Jurkat, Clone E6-1 (cell line): ENCODE measurements at places on chromosomes 5 and 9.

- peak; percentile 70 for DNase-seq
Measured at GRCh38 chr5:141412854-141413539, at the start of gene PCDHGA10. Gene PCDHGA10 (plus strand): TSS chr5:141412987. CDS start chr5:141413176, 189 bp downstream.

GRCh38 chr5:91219803-91220371, 163.2 kb downstream of the ARRDC3 start:
- peak; percentile 41 for DNase-seq

DNA sequence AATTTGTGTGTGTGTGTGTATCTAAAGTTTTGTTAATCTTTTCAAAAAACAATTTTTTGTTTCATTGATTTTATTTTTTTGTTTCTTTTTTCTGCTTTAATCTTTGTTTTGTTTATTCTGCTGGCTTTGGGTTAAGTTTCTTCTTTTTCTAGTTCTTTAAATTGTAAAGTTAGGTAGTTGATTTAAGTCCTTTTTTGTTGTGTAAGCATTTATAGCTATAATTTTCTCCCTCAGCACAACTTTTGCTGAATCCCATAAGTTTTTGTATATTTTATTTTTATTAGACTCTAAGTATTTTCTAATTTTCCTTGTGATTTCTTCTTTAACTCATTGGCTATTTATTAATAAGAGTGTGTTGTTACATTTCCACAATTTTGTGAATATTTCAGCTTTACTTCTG, 34.9 kb downstream of the GABRA6 start:
- DNase-seq: no peak

DNA sequence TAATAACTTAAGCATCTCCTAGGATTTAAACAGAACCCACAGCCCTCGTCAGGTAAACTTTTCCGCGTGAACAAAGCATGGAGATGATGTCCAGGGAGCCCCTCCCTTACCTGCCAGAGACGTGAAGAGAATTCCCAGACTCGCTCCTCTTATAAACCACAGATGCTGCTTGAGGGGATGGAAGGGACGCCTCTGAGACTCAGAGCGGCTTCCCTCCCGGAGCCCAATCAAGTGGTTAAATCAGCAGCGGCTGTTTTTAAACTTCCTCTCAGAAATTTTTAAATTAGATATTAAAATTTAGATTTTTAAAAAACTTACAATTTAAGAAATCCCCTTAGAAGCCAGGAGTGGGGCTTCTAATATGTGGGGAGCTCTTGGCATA, 71.8 kb downstream of the RAPGEF1 start:
- DNase-seq: no peak

- DNase-seq: peak; percentile 47
Measured at GRCh38 chr9:385818-386398, 171.2 kb downstream of the DOCK8 start.

DNA sequence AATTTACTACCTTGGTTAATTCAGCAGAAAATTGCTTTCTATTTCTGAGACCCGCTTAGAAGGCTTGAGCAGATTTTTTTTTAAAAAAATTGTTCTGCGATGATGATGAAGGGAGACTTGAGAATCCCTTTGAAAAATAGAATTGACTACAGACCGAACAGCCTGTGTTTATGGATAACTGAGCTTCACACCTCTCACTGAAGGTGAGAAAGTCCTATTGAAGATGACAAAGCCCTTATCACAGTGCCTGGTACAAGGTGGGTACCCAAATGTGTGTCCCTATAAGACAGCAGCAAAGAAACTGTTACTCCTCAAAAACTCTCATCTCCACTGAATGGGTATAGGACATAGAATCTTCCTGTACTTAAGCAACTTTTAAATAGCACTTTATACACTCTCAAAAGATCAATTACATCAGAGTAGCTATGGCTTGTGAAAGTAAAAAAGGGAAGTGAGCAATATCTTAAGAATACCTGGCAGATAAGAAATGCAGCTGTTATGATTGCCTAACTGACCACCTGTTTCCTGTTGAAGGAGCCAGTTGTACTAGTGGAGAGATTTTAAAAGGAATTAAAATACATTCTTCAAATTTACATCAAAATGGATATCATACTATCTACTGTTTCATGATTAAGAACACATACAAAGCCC, 419.7 kb downstream of the CHSY3 start:
- peak; percentile 20 for DNase-seq

GRCh38 chr5:124301850-124302249, 444.6 kb downstream of the ZNF608 start:
- DNase-seq: no peak

- no peak for DNase-seq
Measured at GRCh38 chr5:171862624-171863023, 77.0 kb downstream of the SMIM23 start.

DNA sequence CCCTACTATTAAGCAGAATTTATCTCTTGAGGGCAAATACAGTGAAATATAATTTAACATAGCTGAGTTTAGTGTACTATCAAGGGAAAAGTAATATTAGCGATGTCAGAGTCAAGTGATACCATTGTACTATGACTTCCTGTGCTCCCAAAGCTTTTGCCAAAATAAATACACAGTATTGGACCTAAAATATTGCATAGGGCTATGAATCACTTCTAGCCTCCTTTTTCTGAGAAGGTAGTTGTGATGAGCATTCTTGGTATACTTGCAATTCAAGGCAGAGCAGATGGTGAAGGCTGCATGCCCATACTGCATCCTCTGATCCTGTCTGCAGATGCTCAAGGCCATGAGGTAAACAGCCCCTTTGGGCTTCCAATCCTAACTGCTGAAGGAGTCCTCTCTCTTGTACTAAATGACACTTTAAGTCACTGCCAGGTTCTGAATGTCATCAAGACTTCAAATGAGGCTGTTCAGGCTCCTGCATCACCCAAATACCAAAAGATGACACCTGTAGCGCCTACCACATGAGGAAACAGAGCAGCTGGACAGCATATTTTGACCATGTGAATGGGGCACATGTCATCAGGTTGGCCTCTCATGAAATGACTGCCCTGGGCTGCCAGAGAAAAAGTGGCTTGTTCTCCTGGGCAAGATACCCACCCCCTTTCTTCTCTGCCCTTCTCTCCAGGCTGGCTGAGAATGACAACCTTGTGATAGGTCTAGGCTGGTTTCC, 29.7 kb upstream of the PPP2CA start:
- DNase-seq: no peak

GRCh38 chr5:43305948-43306565, 7.2 kb downstream of the HMGCS1 start:
- peak; percentile 79 for DNase-seq

- no peak for DNase-seq
Measured at GRCh38 chr9:126853667-126854066, 6.8 kb upstream of the ZBTB34 start.

GRCh38 chr5:146561711-146562110, 45.7 kb upstream of the GPR151 start:
- DNase-seq: no peak

DNA sequence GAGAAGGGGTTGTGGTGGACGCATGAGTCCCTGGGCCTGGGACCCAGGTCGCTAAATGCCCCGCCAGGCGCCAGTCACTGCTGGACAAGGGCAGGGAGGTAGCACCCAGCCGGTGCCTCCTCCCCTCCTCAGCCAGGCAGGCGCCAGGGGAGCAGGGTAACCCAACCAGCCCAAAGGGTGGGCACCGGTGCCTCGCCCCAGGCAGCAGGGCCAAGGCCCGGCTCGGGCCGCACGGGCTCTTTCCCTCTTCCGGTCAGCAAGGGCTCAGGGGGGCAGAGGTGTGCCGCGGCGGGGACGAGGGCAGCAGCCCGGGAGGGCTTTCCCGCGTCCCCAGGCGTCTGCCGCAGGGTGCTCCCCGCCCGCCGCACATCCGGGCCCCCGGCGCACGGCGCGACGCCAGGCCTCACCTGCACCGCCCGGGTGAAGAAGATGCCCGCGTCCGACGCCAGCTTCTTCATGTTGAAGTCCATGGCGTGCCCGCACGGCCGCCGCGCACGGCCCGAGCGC, 393 bp downstream of the SH3GLB2 start:
- peak; percentile 54 for DNase-seq

- DNase-seq: peak; percentile 4
Measured at GRCh38 chr9:90219548-90220118, 423.0 kb downstream of the DIRAS2 start.

DNA sequence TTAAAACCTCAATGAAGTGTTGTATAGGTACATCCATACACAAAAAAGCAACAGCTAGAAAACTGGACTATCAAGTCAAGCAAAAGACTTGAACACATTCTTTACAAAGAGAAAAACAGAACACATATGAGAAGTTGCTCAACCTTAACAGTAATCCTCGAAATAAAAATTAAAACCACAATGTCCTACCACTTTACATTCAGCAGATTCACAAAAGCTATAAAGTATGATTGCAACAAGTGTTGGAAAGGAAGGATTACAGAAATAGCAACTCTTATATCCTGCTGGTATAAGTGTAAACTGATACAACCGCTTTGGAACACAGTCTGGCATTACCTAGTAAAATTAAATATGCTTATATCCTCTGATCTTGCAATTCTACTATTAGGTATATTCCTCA, 28.5 kb upstream of the GOLGA1 start:
- DNase-seq: no peak

- DNase-seq: no peak
Measured at GRCh38 chr5:151181818-151182523, 24.4 kb upstream of the ANXA6 start.

GRCh38 chr5:111255169-111255568, 31.0 kb downstream of the CAMK4 start:
- DNase-seq: no peak

DNA sequence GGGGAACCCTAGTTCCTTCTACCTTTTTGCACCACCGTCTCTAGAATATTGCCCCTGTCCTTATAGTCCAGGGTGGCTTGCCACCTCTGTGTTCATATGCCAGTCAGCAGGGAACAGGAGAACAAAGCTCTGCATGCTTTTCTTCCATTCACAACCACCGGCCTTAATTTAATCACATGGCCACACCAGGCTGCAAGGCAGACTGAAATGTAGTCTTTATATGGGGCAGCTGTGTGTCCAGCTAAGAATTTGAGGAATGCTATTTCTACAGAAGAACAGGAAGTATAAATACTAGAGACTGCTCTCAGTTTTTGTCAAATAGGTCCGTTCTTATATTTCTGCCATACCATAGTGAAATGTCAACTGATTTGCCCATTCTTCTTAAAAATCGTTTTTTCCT, 5.8 kb downstream of the C5orf22 start:
- no peak for DNase-seq

DNA sequence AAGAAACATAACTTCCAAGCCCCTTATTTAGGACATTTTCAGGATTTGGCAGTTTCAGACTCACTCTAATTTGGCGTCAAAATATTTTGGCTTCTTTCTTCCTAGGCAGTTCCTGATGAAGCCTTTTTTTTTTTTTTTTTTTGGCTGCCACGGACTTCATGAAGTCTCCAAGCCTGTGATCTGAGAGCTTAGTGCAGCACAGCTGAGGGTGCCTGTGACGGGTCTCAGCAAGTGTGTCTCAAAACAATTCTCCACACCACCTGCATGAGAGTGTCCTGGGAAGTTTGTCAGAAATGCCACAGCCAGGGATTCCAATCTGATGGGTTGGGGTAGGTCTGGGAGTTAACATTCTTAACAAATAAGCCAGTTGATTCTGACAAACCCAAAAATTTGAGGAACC, 6.0 kb upstream of the ESM1 start:
- DNase-seq: no peak

GRCh38 chr9:107742531-107743309, 253.2 kb upstream of the KLF4 start:
- no peak for DNase-seq

- no peak for DNase-seq
Measured at GRCh38 chr5:142722146-142722545, 36.3 kb upstream of the FGF1 start.

DNA sequence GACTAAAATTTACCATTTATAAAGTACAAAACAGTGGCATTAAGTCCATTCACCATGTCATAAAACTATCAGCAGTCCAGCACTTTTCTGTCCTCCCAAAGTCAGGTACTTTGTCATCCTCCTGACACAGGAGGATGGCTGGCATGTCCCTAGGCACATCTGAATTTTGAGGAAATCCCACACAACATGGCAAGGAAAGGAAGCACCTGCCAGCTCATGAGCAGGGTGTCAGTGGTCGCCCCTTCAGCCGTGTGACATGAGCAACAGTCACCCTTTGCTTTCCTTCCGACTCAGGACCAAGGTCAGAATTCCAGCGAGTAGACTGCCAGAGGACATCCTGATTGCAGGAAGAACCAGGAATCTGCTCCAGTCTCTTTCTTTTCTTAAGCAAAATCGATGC, 77.1 kb downstream of the PPARGC1B start:
- no peak for DNase-seq
